Activated CD4-positive, CD25-positive, alpha-beta regulatory T cell treated with anti-CD3 and anti-CD28 coated beads, Interleukin-2, amount 50 U/mL, for 16 hours (primary cell): ENCODE measurements at places on chromosomes 7 and 10.

- no peak for DNase-seq
Observed at GRCh38 chr10:116775488-116776400, 33.4 kb upstream of the HSPA12A start.

GRCh38 chr10:75611172-75611992, 180.0 kb downstream of the LRMDA start:
- DNase-seq = no peak

DNA sequence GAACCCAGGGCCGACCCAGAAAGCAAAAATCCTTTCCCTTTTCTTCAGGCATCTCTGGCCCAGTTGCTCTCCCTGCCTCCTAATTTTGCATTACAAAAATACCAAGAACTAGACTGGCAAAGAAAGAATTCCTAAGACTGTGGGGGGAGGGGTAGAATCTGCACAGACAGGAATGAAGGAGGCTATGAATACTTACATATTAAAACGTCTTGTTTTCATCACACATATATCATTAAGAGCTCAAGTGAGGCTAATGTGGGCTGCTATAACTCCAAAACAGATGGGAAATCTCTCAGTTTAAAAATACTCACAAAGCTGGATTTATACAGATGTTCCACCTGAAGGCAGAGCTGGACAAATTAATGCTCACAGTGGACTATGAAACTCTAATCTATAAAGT, 29.2 kb upstream of the MKX start:
- no peak for DNase-seq

- DNase-seq = no peak
Observed at GRCh38 chr7:128120976-128121490, 89.8 kb upstream of the LRRC4 start.

DNA sequence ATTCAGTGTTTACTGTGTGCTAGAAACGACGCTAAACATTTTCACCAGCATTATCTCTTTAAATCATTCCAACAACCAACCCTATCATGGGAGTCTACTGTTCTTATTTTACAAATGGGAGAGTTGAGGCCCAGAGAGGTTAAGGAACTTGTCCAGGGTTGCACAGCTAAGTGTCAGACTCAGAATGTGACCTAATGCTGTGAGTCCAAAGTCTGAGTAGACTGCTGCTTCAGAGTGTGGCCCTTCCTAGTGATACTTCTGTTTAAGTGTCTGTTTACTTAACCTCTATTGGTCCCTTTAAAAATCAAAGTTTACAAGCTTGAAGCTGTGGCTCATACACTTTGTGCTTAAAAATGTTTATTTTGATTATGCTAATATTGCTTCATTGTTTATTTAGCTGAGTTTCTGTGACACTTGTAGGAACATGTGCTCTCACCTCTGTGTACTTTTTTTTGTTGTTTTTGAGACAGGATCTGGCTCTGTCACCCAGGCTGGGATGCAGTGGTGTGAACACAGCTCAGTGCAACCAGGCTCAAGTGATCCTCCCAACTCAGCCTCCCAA, 84.4 kb upstream of the SYPL1 start:
- no peak for DNase-seq

- no peak for DNase-seq
Observed at GRCh38 chr7:42023262-42023661, 213.7 kb downstream of the GLI3 start.

DNA sequence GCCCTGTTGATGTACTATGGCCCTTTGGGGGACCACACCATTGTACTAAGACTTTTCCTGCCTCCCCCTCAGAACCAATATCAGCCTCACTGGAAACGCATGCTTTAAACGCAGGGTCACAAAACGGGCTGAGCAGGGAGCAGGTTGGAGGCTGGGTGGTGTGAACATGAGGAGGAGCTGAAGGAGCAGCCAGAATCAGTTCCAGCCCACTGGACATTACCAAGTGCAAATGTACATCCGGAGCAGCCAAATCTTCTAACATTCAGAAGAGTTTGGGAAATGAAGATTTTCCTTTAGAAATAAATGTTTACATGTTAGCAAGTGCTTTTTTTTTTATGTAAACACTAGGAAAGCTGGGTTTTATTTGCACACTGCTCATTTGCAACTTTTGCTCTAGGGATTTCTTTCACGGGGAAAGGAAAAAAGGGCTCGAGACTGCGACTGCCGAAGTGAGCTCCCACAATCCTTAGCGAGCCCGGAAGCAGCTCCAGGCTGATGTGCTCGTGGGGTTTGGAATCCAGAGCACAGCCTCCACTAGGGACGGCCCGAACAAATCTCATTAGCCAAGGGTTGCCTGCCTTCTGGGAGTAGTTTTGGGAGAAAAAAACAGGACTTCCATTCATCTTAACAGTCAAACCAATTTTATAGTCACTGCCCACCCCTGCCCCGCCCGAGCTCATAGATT, 108.0 kb upstream of the YAE1 start:
- DNase-seq = no peak

DNA sequence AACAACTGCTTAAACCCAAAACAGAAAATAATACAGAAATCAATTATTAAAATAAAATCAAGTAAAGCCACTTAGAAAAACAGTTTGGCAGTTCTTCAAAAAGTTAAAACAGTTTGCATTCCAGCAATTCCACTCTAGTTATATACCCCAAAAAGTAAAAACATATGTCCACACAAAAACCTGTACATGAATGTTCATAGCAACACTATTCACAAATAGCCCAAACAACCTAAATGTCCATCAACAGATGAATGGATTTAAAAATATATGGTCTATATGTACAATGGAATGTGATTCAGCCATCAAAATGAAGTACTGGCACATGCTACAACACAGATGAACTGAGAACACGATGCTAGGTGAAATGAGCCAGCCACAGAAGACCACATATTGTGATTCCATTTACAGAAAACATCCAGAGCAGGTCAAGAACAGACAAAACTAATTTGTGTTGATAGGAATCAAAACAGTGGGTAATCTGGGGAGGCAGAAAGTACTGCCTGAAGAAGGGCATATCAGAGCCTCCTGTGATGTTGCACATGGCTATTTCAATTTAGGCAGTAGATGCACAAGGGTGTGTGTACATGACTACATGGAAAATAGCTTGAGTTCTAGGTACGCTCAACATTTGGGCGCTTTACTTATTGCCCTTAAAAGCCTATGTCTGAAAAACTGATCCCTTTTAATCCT, 66.3 kb downstream of the CYTH3 start:
- DNase-seq = no peak
